Endothelial cell of umbilical vein (primary cell): ENCODE measurements at places on chromosomes 2 and 18. TPM values are rescaled to one million over a fixed set of nuclear protein-coding genes. Genes with fewer than 3 reads are reported as not detected.

The PIK3C3 gene
- polyA plus RNA-seq = 13.8 and 19.5 TPM in 2 replicates

The CCDC148 gene
- polyA plus RNA-seq = 0.04 TPM in 1 of 2 replicates, not detected in the other

The SIGLEC15 gene
- not detected in 2 replicates for polyA plus RNA-seq

The RBM45 gene
- polyA plus RNA-seq = 5.5 and 6.8 TPM in 2 replicates

The AGXT gene
- polyA plus RNA-seq = not detected in 2 replicates

DNA sequence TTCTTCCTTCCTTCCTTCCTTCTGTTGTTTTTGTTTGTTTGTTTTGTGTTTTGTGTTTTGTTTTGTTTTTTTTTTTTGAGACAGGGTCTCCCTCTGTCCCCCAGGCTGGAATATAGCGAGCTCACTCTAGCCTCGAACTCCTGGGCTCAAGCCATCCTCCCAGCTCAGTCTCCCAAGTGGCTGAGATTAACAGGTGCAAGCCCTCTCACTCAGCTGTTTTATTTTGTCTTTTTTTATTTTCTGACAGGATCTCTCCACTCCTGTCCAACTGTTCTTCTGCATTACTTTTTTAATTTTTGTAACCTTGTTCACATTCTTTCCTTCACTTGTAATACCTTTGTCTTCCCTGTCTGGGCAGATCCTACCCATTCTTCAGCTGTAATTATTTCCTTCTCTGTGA lies 23.6 kb downstream of the MAP3K20 start:
- no peak for DNase-seq

GRCh38 chr2:175836361-175836760 lies 165.7 kb downstream of the LNPK start:
- DNase-seq = no peak

- no peak for DNase-seq
Observed at GRCh38 chr2:177754492-177754873, 318.1 kb downstream of the PDE11A start.

- DNase-seq = no peak
Observed at GRCh38 chr2:151228847-151229512, 32.7 kb downstream of the RBM43 start.

- no peak for DNase-seq
Observed at GRCh38 chr2:181172676-181173075, 192.3 kb downstream of the UBE2E3 start.

DNA sequence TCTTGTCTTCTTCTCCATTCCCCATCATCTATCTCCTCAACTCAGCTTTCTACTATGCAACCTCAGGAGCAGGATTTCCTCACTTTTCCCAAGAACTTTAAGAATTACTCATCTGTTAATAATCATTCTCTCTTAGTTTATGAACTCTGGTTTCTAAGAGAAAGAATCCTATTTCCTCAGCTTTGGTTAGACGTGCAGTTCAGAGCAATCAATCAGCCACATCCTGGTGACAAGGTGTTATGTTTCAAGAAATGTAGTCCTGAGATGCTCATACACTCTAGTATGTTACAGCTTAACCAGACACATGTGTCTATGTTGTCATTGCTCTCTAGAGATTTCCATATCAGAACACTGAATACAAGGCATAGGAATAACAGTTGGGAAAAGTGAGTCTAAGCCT lies 277.9 kb downstream of the MBD2 start:
- no peak for DNase-seq
